ENCODE measurements at places on chromosomes 13 and 19.

GRCh38 chr13:108376308-108376707 is 106.8 kb downstream of the TNFSF13B start:
- no peak for DNase-seq

GRCh38 chr13:107360010-107360409 is 792.1 kb upstream of the ARGLU1 start:
- DNase-seq: no peak

DNA sequence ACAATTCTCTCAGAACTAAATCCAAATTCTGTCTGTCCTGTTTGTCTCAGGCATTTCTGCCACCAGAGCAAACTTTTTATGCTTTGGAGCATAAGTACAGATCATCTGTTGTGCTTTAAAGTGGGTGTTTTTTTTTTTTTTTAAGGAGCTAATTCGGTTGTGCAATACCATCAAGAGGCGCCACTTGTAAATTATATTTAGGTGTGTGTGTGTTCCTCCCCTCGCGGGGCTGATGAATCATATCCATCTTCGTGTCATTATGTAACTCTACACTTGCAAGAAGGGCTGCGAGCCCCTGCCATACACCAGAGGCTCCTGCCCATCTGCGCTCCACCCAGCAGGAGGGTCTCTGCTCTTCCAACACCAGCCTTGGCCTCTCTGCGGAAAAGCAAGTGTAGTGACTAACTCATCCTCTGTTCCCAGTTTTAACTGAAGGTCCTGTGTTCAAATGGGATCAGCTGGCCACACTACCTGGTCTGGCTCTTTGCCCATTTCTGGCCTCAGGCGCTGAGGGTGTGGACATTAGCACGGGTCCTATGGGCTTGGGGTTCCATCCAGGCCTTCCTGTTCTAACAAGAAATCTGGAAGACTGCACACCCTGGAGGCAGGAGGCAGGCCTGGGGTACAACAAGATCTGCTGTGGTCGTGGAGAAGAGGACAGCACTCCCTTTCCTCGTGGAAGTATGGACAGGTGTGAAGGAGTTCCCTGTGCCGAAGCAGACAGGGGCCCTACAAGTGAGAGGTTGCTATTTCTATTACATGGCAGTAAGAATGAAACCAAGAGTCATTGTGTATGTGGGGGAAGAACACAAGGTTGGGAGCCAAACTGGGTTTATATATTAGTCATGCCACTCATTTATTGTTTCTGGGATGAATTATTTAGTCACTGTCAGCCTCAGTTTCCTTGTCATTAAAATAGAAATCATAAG is 96.1 kb upstream of the MBNL2 start:
- no peak for DNase-seq

- DNase-seq: no peak
These were observed 31.0 kb downstream of the CAPN12 start for GRCh38 chr19:38713227-38713649.

DNA sequence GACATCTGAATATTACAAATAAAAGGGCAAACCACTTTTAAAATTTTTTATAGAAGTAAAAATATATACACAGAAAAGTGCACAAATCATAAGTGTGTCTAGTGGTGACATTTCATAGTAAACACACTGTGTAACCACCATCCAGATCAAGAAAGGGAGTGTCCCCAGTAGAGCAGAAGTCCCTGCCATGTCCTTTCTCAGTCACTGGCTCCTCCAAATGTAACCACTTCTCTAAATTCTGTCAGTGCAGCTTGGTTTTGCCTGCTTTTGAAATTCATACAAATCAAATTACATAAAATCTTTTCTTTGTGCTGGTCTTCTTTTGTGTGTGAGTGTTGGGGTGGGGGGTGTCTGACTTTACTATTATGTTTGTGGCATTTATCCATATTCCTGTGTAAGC is 116.5 kb downstream of the RBM26 start:
- no peak for DNase-seq

DNA sequence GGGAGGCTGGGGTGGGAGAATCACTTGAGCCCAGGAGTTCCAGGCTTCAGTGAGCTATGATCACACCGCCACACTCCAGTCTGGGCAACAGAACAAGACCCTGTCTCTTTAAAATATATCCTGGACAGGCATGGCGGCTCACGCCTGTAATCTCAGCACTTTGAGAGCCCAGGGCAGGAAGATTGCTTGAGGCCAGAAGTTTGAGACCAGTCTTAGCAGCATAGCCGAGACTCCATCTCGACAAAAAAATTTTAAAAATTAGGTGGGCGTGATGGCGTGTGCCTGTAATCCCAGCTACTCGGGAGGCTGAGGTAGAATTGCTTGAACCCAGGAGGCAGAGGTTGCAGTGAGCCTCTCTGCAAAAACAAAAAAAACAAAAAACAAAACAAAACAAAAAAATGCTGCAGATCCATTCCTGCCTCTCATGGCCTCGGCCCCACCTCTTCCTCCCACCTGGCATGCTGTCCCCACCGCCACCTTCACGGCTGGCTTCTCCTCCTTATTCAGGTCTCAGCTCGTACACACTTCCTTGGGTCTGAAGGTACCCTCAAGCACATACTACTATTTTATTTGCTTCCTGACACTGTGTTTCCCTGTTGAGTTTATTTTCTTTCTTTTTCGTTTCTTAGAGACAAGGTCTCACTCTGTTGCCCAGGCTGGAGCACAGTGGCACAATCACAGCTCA is 5.3 kb downstream of the RFX1 start:
- no peak for DNase-seq

DNA sequence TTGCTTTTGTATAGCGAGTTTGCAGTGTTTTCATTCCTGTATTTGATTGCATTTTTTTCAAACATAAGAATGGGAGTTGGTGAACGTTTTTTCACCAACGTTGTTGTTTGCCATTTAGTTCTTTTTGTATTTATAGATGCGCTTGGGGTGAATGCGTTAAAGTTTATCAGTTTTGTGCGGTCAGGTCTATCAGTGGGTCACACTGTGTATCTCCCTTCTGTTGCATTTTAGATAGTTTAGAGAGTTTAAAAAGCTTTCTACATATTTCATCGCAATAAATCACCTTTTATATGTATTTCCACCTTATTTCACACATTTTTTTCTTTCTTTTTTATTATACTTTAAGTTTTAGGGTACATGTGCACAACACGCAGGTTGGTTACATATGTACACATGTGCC is 16.4 kb downstream of the OR7A5 start:
- DNase-seq: no peak

DNA sequence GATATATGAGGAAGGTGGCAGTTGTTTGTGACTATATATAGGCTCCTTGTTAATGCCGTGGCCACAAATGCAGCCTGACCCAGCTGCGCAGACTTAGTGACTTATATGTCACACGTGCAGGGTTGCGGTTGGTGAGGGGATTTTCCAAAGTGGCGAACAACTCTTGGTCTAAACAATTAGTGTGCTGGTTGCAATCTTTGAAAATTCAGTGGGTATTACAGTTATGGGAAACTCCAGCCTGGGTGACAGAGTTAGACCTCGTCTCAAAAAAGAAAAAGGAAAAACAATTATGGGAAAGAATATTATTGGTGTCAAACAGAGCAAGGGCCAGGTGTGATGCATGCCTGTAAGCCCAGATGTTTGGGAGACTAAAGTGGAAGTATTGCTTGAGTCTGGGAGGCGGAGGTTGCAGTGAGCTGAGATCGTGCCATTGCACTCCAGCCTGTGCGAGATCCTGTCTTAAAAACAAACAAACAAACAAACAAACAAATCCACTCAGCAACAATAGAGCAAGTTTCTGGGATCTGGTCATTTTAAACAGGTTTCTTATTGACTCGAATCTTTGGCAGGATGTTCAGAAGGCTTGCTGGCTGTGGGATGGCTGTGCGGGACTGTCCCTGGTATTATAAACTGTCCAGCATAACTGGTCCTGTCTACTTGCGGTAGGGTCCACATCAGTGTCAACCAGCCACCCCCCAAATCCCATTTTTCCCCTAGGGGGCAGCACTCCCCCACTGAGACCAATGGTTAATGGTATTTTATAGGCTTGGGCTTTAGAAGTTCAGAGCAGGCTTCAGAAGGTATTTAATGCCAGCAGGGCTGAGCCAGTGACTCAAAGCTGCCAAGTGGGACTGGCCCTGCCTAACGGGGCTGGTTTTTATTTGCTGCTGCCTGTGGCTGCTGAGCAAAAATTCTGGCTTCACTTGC is 15.4 kb downstream of the RELB start:
- no peak for DNase-seq

DNA sequence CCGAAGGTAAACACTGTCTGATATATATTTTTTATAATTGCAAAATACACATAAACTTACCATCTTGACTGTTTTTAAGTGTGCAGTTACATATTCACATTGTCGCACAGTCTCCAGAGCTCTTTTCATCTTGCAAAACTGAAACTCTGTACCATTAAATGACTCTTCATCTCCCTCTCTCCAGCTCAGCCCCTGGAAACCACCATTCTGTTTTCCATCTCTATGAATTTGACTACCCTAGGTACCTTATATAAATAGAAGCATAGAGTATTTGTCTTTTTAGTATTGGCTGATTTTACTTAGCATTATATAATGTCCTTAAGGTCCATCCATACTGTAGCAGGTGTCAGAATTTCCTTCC is 45.8 kb downstream of the LRCH1 start:
- DNase-seq: no peak
